ENCODE measurements at places on chromosomes 11 and 22.

DNA sequence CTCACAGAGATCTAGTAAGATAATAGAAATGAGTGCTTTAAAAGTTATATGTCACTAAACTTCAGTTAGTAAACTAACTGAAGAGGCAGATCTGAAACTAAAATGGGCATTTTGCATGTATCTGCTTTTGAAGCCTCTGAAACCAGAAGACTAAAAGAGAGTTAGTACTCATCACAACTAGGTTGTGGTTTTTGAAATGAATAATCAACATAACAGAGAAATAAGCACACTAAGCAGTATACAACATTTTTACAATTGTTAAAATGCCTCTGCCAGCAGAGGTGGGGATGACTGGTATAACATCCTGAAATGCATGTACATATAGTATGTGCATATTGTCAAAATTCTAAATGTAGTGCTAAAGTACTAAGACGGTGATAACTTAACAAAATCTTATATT lies 564.5 kb downstream of the DLG2 start:
- DNase-seq: no peak

DNA sequence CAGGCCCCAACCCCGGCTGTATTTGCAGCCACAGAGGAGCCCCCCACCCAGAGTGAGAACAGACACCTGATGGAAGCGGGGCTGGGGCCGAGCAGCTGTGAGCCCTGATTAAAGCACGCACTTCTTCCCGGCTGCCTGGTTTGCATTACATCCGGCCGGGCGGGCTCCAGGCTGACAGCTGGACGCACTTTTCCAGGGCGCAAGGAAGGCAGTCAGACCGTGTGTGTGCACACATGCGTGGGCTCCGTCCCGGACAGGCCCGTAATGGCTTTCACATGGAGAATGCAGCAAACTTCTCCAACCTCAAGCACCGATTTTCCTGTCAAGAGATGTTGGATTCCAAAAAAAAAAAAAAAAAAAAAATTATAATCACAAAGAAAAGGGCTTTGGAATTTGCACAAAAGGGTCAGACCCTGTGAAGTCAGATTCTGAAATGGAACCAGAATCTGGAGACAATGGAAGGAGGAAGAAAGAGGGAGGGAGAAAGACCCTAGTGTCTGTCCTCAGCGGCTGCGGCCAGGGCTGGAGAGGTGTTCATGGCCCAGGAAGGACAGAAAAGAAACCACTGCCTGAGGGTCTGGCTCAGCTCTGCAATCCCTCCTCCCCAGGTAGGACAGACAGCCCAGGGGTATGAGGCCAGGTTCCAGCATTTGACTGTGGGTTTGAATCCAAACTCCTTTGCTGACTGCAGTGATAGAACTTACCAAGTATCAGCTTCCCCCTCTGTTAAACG lies 365.5 kb downstream of the MN1 start:
- DNase-seq: no peak

DNA sequence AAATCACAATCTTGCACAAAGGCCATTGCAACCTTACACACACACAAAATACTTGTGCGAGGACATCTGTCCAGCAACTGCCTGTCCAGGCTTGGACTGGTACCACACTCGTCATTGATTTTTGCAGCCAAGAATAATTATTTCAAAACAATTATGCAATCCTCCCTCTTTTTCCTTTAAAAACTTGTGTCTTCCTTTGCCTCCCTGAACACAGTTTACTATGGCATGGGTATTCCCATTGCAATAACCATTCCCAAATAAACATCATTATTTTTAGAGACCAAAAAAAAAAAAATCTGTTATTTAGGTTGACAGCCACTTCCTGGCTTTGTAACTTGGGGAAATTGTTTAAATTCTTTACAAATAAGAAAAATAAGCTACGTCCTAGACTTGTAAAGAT lies 54.0 kb downstream of the C11orf91 start:
- no peak for DNase-seq

GRCh38 chr11:36292311-36292722 lies 3.1 kb upstream of the COMMD9 start:
- no peak for DNase-seq

DNA sequence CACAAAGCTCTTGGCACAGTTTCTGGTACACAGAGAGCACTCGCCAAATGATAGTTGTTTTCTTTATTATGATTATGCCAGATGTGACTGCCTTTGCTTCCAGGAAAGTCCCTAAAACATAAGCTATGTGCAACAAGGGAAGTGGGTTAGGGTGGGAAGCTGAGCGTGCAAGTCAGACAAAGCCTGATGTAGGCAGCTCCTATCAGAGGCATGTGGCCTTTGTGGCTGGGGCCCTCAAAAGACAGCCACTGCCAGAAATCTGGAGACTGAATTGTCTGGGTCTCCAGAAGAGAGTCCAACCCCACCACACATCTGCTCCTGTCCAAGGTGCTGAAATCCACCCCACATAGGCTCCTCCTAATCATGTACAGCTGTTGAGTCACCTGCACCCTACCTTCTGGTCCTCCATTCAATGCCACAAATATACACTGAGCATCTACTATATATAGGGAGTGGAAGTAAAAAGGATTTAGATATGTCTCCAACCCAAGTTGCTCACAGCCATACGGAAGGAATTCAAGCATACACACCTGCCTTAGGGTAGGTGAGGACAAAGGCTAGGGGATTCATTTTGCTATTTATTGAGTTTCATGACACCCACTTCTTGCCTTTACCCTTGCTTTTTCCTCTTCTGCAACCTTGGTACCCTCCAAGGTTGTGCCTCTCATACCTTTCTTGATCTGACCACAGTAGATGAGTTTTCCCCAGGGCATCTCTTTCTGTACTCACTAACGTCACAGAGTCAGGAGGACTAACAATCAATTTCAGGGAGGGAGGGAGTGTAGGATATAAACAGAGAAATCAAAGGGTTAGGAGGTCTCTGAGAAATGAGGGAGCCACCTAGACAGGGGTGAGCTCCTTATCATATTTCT lies 12.4 kb downstream of the SEC14L3 start:
- DNase-seq: no peak

DNA sequence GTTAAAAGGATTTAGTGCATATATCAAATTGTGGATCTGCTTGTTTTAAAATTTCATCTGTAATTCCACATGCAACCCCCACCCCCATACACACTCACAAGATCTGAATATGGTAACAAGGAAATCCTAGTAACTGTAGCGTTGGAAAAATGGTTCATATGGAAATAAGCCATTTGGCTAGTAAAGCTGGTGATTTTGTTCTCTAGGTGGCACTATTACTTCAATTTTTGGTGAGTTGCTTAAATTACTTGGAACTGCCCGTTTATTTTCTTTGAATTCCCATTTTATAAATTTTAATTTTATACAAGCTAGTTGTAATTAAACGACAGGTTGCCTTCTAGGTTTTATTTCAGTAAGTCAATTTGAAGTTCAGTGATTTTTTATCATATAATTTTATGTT lies 5.3 kb downstream of the BDNF start:
- no peak for DNase-seq

DNA sequence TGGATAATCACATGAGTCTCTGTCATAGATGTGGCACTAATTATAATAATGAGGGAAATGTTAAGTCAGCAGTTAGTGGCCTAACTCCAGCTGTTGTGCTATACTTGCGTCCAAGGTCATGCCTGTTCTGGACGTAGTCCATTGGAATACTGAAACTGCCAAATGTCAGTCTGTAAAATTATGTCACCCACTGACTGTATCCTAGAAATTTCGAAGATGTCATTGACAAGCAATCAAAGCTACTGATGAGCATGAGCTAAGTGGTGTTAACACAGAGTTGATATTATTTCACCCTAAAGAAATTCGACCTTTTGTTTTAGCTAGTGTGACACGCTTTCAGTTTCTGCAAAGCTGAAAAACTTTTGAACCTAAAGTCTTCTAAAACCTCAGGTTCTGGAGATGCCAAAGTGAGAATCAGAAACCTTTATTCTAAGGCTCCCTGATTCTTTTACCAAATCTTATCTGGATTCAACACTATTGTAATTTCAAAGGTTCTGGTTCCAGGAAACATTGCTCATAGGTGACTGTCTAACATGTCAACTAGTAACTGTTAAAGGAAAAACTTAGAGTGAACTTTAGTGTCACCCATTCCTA lies 14.9 kb upstream of the ME3 start:
- DNase-seq: no peak

GRCh38 chr22:48660104-48660789 lies 1167.4 kb downstream of the BRD1 start:
- no peak for DNase-seq

- no peak for DNase-seq
Measured at GRCh38 chr11:123460012-123460700, 30.1 kb downstream of the GRAMD1B start.

DNA sequence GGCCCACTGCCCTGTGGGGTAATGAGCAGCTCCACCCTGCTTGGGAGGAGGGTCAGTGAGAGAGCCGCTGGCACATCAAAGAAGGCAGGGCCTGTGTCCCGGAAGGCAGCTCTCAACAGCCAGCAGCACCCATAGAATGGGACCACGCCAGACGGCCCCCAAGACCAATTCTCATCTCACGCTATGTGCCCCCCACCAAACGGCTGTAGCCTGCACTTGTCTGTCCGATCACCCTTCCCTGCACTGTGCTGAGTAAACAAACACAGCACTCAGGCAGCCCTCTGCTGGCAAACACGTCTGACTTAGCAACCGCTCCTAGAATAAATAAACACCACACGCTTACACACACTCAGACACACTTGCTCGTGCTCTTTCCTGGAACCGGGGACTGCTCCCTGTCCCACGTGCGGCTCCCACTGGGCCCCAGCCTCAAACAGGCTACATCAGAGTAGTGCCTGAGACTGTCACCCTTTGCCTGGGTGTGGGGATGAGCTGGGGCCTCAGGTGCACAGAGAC lies 53.2 kb upstream of the CDON start:
- DNase-seq: no peak

GRCh38 chr11:77144196-77144856 lies 16.3 kb downstream of the MYO7A start:
- DNase-seq: no peak

- no peak for DNase-seq
Measured at GRCh38 chr22:47167056-47167455, 404.6 kb downstream of the TBC1D22A start.

- no peak for DNase-seq
Measured at GRCh38 chr11:116928102-116928777, 90.8 kb upstream of the APOA1 start.

- DNase-seq: no peak
Measured at GRCh38 chr11:113856966-113857759, 18.2 kb downstream of the USP28 start.

GRCh38 chr11:45501392-45502225 lies 163.8 kb downstream of the CHST1 start:
- no peak for DNase-seq

DNA sequence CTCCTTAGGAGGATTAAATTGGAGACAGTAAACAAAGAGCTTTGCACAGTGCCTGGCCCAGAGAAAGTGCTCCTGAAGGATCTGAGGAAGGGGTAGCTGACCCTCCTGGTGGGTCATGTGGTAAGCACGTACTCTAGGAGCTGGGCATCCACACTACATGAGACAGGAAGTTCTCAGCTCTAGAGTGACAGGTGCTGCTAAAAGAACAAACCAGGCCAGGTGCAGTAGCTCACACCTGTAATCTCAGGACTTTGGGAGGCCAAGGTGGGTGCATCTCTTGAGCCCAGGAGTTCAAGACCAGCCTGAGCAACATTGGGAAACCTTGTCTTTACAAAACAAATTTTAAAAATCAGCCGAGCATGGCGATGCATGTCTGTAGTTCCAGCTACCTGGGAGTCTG lies 13.1 kb downstream of the SLC43A1 start:
- no peak for DNase-seq

GRCh38 chr11:31655483-31655882 lies 145.9 kb downstream of the ELP4 start:
- no peak for DNase-seq

DNA sequence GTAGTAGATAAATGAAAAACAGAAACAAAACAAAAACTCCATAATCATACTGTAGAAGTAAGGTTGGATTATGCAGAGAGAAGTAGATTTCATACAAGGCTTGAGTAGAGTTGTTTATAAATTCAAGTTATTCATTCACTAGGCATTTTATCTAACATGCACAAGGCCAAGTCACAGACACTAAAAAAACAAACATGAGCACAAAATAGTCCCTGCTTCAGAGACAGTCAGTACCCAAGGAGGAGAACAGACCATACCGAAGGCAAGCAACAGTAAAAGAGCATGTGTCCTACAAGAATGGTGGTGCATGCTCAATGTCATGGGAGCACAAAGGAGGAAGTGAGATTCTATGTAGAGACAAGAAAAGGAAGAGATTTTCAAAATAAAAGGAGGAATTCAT lies 796.5 kb upstream of the LRRC4C start:
- DNase-seq: no peak

- no peak for DNase-seq
Measured at GRCh38 chr11:45756384-45757010, 48.5 kb upstream of the SLC35C1 start.

DNA sequence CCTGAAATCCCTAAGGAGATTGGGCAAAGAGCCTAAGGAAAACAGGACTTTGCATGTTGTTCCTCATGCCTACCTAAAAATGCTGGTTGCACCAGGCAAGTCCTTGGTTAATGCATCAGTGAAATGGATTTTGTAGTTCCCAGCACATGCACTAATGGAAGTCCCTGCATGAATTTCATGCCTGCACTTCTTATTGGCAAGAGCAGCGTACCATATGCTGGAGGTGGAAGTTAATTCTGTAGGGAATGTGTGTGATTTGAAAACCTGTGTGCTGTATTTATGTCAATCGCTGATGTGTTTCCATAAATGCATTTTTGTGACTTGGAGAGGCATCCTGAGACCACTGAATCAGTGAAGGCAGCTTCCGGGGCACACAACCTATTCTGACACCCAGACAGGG lies 140.3 kb upstream of the MTNR1B start:
- no peak for DNase-seq

DNA sequence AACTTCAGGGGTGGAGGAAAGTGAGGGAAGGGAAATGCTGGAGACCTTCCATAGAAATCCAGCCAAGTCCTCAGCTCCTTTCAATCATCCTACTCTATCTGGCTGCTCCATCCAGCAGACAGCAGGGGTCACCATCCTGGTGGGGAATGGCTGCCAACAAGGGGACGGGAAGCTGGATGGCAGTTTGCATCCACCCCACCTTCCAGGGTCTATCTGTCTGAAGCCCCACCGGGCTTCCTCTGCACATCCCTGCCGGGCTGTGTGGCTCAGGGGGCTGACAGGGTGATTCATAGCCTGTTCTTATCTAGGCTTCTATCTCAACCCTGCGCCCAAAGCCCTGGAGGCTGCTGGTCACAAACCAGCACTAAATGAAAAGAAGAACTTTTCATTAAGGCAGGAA lies 1.1 kb downstream of the SYTL2 start:
- DNase-seq: no peak

- DNase-seq: no peak
Measured at GRCh38 chr11:104410336-104410735, 246.4 kb upstream of the PDGFD start.

DNA sequence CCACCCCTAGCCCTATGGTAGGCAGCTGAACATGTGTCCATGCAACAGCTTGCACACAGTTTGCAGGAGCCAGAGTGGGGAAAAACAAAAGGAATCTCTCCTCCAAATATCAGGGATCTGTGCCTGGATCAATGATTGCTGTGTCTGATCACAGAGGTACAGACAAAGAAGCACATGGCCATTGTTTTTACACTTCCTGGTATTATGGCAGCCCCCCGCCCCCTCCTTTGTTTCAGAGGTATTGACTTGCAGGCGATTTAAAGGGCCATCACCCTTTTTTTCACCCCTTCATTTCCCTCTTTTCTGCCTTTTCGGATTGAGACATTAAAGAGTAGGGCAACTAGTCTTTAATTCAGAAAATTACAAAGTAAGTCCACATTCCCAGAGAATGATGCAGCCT lies 453.0 kb upstream of the LUZP2 start:
- DNase-seq: no peak

- DNase-seq: no peak
Measured at GRCh38 chr11:56909563-56909962, 79.2 kb upstream of the OR5AK2 start.

Measured in T1000 (cell line).